Dorsolateral prefrontal cortex (tissue), 122 donors: ENCODE measurements at places on chromosomes 5 and 9.

DNA sequence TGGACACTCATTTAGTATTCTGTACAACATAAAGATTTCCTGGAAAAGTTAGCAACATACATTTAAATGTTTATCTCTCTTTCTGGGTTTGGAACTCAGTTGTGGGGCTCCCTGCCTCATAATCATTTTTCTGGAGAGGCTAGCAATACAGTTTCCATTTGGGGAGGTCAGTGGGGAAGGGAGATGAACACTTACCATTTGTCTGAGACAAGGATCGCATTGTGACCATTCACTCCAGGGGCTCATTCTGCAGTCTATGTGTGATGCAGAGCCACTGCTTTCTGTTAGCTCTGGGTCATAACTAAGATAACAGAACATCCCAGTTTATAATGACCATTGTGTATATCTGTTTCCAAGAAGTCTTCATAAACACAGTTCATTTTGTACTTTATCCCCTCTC, 22.4 kb downstream of the C9 start:
- DNase-seq, result no peak

DNA sequence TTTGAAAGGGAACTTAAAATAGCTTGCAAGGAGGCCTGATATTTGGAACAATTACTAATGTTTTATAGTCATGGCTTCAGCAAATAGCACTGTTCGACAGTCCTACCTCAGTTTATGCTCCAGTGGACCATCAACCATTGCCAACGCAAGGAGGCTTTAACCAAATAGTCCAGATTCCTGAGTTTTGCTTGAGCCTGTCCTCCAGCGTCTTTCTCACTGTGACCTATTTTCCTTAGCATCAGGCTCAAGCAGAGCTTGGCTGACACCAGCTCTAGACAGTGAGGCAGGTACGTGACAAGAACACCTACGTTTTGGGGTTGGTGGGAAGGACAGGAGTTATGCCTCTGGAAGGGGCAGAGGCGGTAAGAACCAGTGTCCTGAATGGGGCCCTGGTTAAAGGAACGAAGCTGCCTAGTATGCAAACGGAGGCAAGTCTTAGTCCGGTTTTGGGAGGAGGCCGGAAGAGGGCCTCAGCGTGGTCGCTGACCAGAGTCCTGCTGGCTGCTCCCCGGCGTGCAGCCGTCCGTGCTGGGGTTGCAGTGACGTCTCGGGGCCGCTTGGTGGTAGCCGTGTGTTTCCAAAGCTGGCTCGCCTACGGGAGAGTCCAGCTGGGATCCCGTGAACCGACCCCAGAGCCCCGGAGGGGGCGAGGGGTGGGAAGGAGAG, 998 bp upstream of the FGF18 start:
- DNase-seq, result peak; percentile 73

- no peak for DNase-seq
Observed at GRCh38 chr9:105083256-105083655, 155.3 kb upstream of the ABCA1 start.

- DNase-seq, result no peak
Observed at GRCh38 chr9:73199886-73200285, 48.2 kb downstream of the ANXA1 start.

DNA sequence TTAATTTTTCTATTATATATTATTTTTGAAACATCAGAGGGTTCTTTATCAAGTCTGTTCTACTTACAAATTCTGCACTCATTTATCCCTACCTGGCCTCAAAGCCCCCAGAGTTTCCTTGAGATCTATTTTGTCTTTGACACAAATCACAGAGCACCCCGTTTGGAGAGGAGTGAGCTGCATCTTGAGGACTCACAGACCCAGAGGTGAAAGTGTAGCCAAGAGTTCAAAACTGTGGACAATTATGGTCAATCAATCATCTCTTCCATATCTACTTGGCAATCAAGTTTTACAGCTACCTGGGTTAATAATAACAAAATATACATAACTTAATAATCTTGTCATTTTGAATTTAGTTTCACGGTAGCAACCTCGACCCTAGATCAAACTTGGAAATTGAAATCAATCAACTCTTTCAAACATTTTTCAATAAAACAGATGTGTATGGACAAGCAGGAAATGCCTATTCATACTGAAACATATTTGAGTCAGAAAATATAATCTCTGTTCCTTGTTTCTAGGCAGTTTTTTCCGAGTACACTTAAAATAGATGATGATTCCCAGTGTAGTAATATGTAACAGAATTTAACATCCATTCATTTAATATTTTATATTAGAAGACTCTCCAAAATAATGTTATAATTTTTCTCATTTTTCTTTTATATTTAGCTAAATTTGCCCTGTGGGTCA, 13.7 kb upstream of the SYK start:
- no peak for DNase-seq

DNA sequence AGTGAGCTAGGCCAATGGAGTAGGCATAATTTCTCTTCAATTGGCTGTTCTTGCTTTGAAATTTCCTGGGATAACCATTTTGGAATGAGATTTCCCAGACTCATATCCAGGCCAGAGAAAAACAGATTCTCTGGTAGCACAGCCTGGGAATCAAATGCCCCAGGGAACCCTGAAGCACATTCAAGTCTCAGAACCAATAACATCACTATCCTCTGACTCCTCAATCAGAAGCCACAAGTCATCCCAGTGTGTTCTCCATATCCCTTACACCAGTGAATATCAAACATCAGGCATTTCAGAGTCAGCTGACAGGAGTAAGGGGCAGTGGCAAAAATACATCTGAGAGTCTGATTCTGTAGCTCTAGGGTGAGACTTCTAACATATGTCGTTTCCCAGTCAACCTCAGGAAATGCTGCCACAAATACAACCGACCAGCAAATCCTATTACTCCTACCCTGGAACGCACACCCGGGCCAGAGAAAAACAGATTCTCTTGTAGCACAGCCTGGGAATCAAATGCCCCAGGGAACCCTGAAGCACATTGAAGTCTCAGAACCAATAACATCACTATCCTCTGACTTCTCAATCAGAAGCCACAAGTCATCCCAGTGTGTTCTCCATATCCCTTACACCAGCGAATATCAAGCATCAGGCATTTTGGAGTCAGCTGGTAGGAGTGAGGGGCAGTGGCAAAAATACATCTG, 537.7 kb upstream of the NMUR2 start:
- DNase-seq, result no peak

- no peak for DNase-seq
Observed at GRCh38 chr5:175668006-175668405, 10.1 kb downstream of the HRH2 start.

DNA sequence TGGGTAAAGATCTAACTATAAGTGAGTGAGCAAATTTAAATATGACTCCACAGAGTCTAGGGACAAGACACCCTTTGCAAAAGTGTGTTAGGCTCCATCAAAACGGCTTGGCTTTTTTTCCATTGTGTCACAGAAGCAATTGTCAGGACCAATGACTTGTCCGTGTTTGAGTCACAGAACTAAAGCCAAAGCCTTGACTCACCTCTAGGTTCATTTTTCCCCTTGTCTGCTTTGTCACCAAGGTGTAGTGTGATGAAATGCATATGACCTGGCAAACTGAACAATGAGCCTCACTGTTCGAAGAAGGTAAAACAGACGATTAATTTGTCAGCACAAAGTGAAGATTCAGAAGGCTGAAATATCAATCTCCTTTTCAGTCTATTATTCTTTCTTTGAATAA, 331.0 kb downstream of the GLIS3 start:
- no peak for DNase-seq

- no peak for DNase-seq
Observed at GRCh38 chr5:75275756-75276155, 39.1 kb upstream of the ANKRD31 start.

DNA sequence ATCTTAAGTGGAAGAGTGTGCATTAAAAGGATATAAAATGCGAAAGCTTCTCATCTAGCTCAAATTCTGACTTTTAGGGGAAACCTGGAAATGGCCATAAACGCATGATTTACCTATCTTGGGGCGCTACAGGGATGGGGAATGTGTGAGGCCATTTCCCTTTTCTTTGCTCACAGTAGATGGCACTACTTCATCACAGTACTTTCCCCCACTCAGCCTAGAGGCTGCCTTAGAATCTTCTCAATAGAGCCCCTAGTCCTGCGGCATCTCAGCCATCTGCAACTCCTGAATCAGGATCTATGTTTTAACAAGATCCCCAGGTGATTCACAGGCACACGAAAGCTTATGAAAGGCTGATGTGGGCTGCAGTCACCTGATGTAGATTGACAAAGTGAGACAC, 110.8 kb downstream of the LHFPL2 start:
- no peak for DNase-seq

GRCh38 chr5:153157156-153157555, 333.3 kb upstream of the GRIA1 start:
- DNase-seq, result no peak

GRCh38 chr5:68336200-68336599, 120.6 kb downstream of the PIK3R1 start:
- DNase-seq, result no peak

DNA sequence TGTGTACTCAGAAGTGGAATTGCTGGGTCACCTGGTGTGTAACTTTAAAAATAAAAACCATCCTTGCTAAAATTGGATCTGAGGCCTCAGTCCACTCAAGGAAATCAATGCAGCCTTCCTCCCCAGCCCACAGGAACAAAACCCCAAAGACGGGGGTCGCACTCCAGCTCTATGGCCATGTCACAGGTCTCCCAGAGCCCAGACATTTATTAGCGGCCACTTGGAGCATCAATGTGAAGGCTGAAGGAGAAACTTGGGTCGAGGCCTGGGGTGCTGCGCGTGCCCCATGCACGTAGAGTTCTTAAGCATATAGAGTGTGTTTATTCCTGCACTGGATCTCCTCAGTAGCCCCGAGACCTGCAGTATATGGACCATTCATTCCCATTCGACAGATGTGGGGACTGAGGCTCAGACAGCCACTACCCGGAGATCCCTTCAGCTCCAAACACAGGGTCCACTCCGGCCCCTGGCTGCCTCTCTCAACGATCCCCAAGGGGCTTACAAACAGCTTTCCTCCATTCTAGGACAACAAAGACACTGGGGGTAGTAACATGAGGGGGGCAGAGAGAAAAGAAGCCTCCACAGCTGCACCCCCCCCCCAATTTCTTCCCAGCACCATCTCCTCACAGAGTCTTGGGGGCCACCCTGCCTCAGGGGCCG, 14.3 kb upstream of the OLFM1 start:
- no peak for DNase-seq

- DNase-seq, result no peak
Observed at GRCh38 chr9:87750726-87751125, 24.8 kb downstream of the CTSL start.
